ENCODE measurements at places on chromosomes 12 and 14.

- DNase-seq: no peak
These were observed 96.9 kb downstream of the STXBP6 start for GRCh38 chr14:24952851-24953666.

DNA sequence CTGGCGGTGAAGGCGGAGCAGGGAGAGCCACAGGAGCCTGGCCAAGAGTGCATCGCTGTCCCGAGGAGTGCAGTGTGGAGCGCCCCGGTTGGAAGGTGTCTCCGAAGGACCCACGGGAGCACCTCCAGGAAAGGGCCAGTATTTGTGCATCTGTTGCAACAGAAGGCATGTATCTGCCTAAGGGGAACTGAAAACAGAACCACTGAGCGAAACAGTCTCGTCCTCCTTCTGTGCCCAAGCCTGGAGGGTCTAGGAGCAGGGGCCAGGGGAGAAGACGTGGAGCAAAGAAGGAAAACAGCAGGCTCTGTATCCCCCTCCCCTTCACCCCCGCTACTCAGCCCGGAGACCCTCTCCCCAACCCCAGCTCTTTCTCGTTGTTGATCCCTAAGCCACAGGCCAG is 5.3 kb upstream of the LRRC10 start:
- DNase-seq: no peak

DNA sequence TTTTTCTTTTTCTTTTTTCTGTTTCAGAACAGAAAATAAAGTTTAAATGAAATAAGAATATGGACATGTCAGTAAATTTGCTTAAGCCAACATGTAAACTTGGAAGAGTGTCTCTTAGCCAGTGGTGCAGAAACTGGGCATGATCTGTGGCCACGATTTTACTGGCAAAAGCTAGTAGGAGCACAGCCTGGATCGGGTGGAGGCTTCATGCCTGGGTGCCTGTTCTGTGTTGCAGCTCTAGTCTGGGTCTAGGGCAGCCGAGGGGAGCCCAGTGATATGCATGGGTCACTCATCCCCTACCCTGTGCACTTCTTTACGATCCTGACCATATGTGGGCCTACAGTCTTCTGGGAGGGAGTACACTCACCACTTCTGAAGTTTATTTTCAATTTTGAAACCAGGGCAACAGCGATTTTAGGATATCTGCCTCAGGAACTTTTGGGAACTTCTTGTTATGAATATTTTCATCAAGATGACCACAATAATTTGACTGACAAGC is 45.6 kb upstream of the SMCO2 start:
- no peak for DNase-seq

DNA sequence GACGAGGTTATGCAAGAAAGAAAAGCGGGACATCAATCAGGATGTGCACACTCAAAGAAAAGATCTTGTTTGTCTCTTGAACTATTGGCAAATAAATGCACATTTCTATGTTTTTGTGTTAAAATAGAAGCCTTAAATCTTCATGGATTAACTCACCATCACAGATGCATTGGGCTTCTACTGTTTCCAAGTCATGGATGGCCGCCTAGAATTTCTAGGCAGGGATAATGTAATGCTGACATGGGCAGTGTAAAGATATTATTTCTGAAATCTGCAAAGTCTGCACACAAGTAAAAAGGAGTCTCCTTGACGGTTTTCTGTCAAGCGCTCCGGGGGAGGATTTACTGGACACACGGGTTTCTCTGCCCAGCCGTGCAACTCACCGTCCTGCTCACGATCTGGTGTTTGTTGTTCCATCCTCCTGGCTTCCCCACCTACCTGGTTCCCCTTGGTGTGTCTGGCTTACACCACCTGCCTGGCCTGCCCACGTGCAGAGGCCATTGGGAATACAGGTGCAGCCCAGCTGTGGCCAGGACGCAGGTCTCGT is 103.3 kb upstream of the FZD10 start:
- no peak for DNase-seq

DNA sequence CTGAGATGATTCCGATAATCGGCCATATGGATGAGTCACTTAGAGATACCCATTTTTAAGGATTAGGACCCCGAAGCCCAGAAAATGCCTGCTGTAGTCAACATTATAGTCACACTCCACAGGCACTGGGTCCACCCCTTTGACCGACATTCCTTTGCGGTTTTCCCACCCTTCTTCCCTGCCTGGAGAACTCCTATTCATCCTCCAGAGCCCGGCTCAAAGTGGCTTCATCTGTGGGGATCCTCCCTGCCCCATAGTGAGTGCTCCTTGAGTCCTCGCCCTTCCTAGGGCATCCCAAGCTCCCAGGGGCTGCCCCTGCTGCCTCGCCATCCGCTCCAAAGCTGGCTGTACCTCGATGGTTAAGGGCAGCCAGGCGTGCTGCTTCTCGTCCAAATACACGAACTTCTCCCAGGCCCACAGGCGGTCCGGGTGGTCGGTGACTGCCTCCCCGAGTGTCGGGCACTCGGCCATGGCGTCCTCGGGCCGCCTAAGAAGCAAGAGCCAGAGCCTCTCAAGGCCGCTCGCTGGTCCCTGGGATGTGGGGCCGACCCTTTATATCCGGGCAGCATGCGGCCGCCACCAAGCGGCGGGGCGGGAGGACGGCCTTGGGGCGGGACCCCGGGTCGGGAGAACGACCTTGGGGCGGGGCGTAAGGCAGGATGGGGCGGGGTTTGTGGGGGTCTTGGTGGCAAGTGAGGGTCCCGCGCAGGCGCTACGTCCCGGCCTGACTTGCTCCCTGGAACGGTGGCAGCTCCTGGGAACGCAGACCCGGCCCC is at the start of gene TCL1A:
Gene TCL1A (minus strand): TSS at position 530 of the 776 bp plus-strand sequence. CDS start 59 bp downstream, at position 471.
- DNase-seq: no peak

DNA sequence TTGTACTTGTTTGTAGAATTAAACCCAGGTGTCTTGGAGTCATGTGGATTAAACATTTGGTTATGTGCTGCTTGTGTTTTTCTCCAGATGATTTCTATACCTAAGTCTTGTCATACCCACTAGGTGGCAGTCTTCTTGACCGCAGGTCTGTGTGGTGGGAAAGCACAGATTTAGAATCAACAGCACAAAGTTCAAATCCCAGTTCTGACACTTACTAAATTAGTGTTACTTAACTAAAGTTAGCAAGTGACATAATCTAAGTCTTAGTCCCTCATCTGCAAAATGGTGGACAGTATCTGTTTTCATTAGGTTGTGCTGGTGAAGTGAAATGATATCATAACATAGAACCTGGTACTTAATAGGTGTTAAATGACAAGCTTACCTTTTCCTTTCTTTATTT is 151.0 kb upstream of the ARHGAP5 start:
- no peak for DNase-seq

GRCh38 chr14:67133595-67134441 is 55.4 kb upstream of the GARIN2 start:
- no peak for DNase-seq

- no peak for DNase-seq
These were observed 32.2 kb downstream of the SUSD6 start for GRCh38 chr14:69643430-69644200.

DNA sequence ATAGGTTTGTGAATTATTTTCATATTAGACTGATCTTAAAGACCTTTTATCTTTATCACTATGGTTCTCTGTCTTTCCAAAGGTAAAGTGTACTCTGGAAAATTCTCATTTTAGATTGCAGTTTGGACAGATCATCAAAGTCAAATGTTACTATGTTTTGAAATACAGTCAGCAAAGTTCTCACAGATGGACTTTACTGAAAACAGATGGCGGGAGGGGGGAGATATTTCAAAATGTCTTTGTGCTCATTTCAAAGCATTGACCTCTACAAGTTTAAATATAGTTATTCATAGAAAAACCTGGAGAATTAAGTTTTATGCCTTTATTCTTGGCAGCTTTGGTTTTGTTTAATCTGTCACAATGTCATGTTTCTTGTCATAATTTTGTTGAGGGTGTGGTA is 51.8 kb upstream of the LRTM2 start:
- DNase-seq: no peak

- DNase-seq: no peak
These were observed 2.5 kb downstream of the PACS2 start for GRCh38 chr14:105316968-105317510.
